ENCODE measurements at places on chromosomes 7 and 10. TPM values are rescaled to one million over a fixed set of nuclear protein-coding genes. Genes with fewer than 3 reads are reported as not detected.

DNA sequence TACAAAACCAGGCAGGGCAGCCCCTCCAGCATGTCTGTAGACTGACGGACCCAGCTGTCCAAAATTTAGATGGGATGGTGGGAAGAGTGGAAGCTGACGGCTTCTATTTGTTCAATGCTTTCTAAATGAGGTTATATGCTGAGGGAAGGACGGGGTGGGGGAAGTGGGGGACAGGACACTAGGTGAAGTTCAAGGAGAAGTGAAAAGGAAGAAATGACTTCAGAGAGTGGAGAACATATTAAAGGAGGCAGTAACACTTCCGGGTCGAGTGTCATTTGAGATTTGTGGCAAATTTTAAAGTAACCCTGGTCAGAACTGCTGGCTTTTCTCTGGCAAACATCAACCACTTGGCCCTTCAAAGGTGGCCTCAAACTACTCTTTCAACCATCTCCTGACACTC lies 9.4 kb downstream of the PIP4K2A start:
- peak overlapping the region; percentile 45 for H3K27ac ChIP-seq
- DNase-seq = no peak
- H3K4me1 ChIP-seq = peaks cover 96% of the 10 kb centered on the region
- peak overlapping the region; percentile 10 for H3K4me3 ChIP-seq
- peaks cover 4% of the 10 kb centered on the region for H3K36me3 ChIP-seq

DNA sequence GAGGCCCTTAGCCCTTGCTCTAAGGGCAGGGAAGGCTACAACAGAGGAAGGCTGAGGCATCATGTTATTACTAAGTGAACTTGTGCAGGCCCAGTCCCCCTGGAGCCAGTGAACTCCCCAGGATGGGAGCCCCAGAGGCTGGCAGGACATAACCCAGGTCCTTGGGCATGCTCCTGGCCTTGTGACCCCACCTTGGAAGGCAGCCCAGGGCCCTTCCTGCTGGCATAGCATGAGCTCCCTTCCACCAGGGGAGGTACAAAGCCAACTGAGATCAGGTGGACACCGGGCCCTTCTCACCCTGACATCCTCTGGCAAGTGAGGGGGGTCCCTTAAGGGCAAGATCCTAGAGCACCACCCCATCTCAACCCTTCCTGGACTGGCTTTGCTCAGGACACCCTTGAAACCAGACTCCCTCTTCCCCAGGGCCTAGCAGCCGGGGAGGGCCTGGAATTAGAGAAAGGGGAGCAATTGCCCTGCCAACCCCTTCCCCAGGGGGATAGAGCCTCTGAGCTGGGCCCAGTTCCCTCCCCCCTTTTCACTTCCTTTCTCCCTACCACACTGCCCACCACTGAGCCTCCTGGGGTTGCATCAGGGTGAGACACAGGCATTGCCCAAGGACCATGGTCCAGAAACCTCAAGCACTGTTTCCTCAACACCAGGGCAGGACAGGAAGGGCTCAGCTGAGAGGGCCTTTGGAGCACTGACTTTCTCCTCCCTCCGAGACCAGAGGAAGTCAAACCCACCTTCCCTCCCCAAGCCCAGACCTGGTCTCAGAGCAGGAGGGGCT lies 1.8 kb upstream of the VSIR start:
- H3K4me1 ChIP-seq = peaks cover 50% of the 10 kb centered on the region
- no peak overlapping the region for H3K4me3 ChIP-seq
- DNase-seq = no peak
- H3K27me3 ChIP-seq = no peaks in the 10 kb centered on the region
- peak overlapping the region; percentile 96 for H3K27ac ChIP-seq

DNA sequence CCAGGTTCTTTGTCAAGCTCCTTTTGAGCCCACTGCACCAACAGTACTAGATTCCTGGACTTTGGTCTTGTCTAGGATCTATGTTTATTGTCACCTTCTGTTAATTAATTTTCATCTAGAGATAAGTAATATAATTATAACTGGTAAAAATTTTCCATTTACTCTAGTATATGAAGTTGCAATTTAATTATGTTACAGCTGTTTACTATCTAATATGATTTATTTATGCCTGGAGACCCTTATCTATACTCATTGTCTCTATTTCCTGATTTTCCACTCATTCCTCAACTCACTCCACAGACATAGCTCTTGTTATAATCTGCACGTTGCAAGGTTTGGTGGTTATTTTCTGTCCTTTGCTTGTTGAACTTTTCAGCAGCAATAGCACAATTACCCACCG lies 63.2 kb upstream of the PHF14 start:
- H3K27ac ChIP-seq = no peak overlapping the region
- H3K27me3 ChIP-seq = peaks cover 7% of the 10 kb centered on the region
- no peaks in the 10 kb centered on the region for H3K36me3 ChIP-seq
- H3K4me3 ChIP-seq = no peak overlapping the region
- H3K4me1 ChIP-seq = no peaks in the 10 kb centered on the region

- H3K36me3 ChIP-seq = peaks cover 30% of the 10 kb centered on the region
- H3K27me3 ChIP-seq = no peaks in the 10 kb centered on the region
- H3K4me3 ChIP-seq = peak overlapping the region; percentile 61
- H3K4me1 ChIP-seq = peaks cover 38% of the 10 kb centered on the region
Observed at GRCh38 chr10:63206997-63207811, 74.1 kb downstream of the NRBF2 start.

HOXA1 gene
- 1.4 TPM for total RNA-seq

- H3K27me3 ChIP-seq = no peaks in the 10 kb centered on the region
- no peak for DNase-seq
- H3K36me3 ChIP-seq = no peaks in the 10 kb centered on the region
- H3K4me1 ChIP-seq = no peaks in the 10 kb centered on the region
Observed at GRCh38 chr7:27553273-27553672, 109.4 kb downstream of the HIBADH start.

VPS37D gene
- total RNA-seq = 0.64 TPM

SUN3 gene
- total RNA-seq = not detected

DNA sequence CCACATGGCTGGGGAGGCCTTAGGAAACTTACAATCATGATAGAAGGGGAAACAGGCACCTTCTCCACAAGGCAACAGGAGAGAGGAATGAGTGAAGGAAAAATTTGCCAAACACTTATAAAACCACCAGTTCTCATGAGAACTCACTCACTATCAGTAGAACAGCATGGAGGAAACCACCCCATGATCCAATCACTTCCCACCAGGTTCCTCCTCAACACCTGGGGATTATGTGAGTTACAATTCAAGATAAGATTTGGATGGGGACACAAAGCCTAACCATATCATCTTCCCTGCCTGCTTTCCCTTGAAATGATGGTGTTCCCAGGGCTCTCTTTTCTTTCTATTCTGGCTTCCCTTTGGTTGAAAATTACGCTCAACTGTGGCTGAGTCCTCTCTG lies 262.7 kb upstream of the HABP2 start:
- H3K27ac ChIP-seq = no peak overlapping the region
- H3K4me1 ChIP-seq = no peaks in the 10 kb centered on the region
- H3K4me3 ChIP-seq = no peak overlapping the region
- DNase-seq = no peak
- no peaks in the 10 kb centered on the region for H3K27me3 ChIP-seq

- no peak for DNase-seq
- H3K27me3 ChIP-seq = no peaks in the 10 kb centered on the region
- no peak overlapping the region for H3K27ac ChIP-seq
Observed at GRCh38 chr7:133550145-133550544, 297.3 kb downstream of the EXOC4 start.

GRCh38 chr7:87512906-87513305 lies 37.4 kb upstream of the ABCB4 start:
- H3K27me3 ChIP-seq = no peaks in the 10 kb centered on the region
- no peak for DNase-seq
- H3K4me3 ChIP-seq = no peak overlapping the region
- H3K4me1 ChIP-seq = no peaks in the 10 kb centered on the region

FAM241B gene
- total RNA-seq = 9.7 TPM

DNA sequence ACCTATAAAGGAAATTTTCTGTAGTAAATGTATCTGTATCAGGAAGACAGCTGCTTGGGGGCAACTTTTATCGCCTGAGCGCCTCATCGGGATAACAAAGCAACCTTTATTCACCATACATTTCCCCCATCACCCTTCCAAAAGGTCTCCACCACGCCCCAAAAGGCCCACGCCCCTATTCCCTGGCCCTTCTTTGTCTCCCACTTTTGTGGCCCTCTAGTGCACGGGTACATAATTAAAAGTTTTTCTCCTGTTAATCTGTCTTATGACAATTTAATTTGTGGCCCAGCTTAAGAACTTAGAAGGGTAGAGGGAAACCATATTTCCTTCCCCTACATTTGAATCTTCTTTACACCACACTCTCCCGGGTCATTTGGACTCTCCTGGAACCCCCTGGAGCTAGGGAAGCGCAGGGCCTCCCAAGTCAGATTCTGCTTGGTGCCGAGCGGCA lies 625 bp downstream of the RP9 start:
- H3K36me3 ChIP-seq = peaks cover 4% of the 10 kb centered on the region
- peaks cover 31% of the 10 kb centered on the region for H3K4me1 ChIP-seq
- H3K4me3 ChIP-seq = peak overlapping the region; percentile 93
- peak overlapping the region; percentile 66 for H3K27ac ChIP-seq

DNA sequence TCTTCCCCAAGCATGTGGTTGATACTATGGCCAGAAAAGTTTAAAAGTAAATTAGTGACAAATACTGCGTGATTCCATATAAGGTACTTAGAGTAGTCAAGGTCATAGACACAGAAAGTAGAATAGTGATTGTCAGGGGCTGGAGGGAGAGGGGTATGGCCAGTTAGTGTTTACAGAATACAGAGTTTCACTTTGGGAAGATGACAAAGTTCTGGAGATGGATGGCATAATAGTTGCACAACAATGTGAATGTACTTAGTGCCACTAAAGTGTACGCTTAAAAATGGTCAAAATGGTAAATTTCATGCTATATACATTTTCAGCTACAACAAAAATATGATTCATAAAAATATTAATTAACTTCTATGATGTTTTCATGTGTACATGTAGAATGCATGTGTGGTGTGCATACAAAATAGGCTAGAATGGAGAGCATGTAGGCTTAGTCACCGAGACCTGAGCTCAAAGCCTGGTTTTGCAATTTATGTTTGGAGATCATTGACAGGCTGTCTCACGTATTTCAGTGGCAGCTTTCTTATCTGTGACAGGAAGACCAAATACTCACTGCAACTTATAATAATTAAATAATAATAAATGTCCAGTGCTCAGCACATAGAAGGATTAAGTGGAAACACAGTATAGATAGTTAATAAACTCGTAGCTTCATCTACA lies 625.6 kb downstream of the SUGCT start:
- no peaks in the 10 kb centered on the region for H3K27me3 ChIP-seq
- no peaks in the 10 kb centered on the region for H3K36me3 ChIP-seq
- no peaks in the 10 kb centered on the region for H3K4me1 ChIP-seq
- H3K27ac ChIP-seq = no peak overlapping the region
- no peak overlapping the region for H3K4me3 ChIP-seq

DNA sequence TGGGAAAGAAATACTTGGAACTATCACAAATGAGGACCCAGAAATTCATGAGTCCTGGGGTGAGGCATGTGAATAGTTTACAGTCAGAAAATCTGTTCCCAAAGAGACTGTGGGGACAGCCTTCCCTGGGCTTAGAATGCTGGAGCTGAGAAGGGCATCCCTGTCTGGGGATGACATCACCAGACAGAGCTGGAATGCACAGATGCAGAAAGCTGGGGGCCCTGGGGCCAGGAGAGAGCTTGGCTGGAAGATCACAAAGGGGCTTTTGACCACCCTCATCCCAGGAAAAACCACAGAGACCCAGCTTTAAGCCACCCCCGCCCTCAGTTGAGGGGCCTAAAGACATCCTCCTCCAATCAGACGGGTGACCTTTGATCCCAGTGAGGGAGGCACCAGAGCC lies 264.5 kb downstream of the PLXNA4 start:
- DNase-seq = no peak
- no peak overlapping the region for H3K4me3 ChIP-seq
- no peaks in the 10 kb centered on the region for H3K4me1 ChIP-seq
- H3K36me3 ChIP-seq = no peaks in the 10 kb centered on the region
- H3K27me3 ChIP-seq = no peaks in the 10 kb centered on the region

DNA sequence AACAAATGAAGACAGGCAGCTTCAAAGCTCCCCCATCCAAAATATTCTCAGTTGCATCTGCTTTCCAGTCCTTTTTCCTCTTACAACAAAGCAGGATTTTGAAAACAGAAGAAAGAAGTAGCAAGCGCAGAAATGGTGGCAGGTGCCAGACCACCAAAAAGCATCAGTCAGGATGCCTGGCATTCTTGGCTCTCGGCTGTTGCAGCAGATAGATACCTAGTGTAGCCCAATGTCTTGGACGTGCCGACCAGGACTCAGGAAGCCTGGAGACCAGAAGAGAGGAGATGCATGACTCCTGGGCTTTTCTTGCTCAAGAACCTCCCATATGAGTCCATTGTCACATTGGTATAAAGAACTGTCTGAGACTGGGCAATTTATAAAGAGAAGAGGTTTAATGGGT lies 115.2 kb downstream of the RAB18 start:
- no peak for DNase-seq
- no peaks in the 10 kb centered on the region for H3K27me3 ChIP-seq
- H3K27ac ChIP-seq = no peak overlapping the region
- H3K36me3 ChIP-seq = no peaks in the 10 kb centered on the region
- no peak overlapping the region for H3K4me3 ChIP-seq

DNA sequence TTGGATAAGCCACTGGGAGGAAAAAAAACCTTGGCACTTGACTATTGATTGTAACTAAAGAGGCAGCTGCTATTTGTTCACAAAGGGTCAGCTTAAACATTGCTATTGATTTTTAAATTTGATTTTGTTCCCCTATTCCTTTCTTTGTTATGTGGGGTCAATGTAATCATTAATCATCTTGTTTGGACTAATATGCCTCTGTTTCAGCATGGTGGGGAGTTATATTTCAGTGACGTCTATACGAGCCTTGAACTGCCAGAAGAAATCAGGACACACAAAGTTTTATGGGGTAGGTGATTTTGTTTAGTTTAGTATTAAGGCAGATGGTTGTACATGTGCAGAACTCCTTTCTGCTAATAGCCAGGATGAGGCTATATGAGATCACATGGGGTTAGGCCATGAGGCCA lies 7.5 kb downstream of the AS3MT start:
- no peak overlapping the region for H3K4me3 ChIP-seq
- H3K4me1 ChIP-seq = no peaks in the 10 kb centered on the region
- H3K27me3 ChIP-seq = no peaks in the 10 kb centered on the region
- H3K36me3 ChIP-seq = no peaks in the 10 kb centered on the region
- H3K27ac ChIP-seq = no peak overlapping the region

GRCh38 chr10:5630112-5630436 lies 36.3 kb downstream of the ASB13 start:
- H3K4me3 ChIP-seq = no peak overlapping the region
- no peak overlapping the region for H3K27ac ChIP-seq
- H3K27me3 ChIP-seq = no peaks in the 10 kb centered on the region

Measured in CD4-positive, CD25-positive, alpha-beta regulatory T cell (primary cell).